ENCODE measurements at places on chromosomes 12 and 14.

GRCh38 chr14:31206536-31207286 lies 882 bp downstream of the HECTD1 start:
- no peak for DNase-seq

DNA sequence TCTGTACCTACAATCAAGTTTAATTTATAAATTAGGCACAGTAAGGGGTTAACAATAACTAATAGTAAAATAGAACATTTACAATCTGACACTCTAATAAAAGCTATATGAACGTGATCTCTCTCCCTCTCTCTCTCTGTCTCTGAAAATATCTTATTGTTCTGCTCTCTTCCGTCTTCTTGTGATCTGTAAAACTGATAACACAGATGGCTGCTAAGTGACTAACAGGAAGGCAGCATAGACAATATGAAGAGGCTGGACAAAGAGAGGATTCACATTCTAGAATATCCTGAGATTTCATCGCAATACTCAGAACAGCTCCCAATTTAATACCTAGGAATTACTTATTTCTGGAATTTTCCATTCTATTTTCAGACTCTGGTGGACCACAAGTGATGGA lies 827.2 kb downstream of the FLRT2 start:
- no peak for DNase-seq

- no peak for DNase-seq
Observed at GRCh38 chr12:123494124-123494851, 36.3 kb downstream of the SNRNP35 start.

- no peak for DNase-seq
Observed at GRCh38 chr14:101562659-101563351, 1.5 kb downstream of the DIO3 start.

DNA sequence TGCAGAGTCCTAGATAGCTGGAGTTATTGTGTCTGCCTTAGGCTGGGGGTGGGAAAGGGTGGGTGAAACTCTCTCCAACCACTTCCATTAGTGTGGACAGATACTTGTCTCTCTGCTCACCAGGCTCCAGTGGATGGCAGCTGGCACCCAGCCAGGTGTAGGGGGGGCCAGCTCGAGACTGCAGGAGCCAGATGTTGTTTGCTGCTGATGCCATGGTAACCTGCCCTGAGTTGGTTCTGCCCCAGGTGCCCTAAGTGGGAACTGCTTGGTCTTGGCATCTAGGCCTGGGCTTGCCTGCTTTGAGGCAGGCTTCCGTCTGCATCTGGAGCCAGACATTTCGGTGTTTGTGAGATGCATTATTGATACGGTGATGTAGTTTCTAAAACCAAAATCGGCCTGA lies 82.2 kb downstream of the ADCK1 start:
- no peak for DNase-seq

GRCh38 chr14:67395086-67395875 lies 16.7 kb downstream of the PLEK2 start:
- DNase-seq = no peak

DNA sequence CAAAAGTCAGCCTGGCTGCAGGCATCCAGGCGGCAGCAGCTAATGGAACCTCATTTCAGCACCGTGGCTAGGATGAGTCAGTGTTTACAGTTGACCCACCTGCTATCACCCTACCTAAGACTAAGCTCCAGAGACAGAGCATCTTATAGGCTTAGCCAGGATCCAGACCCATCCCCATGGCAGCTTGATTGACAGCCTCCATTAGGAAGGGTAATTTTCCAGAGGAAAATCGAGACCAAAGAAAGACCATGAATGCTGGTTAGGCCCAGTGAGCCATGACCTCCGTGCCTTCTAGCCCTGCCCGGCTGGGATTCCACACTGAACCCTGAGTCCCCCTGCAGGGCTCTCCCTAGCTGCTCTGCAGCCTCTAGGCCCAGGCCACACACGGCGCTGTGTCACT lies 38.7 kb downstream of the TUNAR start:
- DNase-seq = no peak

GRCh38 chr14:65487783-65488494 lies 75.4 kb downstream of the FUT8 start:
- no peak for DNase-seq

- no peak for DNase-seq
Observed at GRCh38 chr14:32286602-32287001, 42.5 kb upstream of the AKAP6 start.

- DNase-seq = no peak
Observed at GRCh38 chr12:103755425-103755824, 85.6 kb downstream of the NT5DC3 start.

- DNase-seq = no peak
Observed at GRCh38 chr12:21607701-21608100, 3.1 kb upstream of the GYS2 start.

- DNase-seq = no peak
Observed at GRCh38 chr14:101428409-101428808, 132.9 kb upstream of the DIO3 start.

- DNase-seq = no peak
Observed at GRCh38 chr14:23402296-23403138, 5.6 kb downstream of the MYH6 start.

DNA sequence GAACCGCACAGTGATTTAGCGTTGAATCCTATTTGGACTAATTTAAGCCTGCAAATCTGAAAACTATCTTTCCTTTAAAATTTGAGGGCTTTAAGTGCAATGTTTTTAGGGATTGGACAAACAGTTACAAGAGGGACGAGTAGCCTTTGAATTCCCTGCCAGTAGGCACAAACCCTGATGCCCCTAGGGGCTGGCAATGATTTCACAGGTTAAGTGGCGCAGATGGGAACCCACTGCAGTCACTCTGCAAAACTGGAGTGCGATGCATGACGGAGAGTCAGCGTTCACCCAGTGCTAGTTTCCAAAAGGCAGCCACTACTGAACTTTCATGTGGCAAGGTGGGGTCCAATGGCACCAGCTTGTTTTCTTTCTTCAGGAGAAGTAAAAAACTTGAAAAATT lies 99.4 kb upstream of the FRMD6 start:
- no peak for DNase-seq

GRCh38 chr14:65826946-65827345 lies 414.4 kb downstream of the FUT8 start:
- no peak for DNase-seq

DNA sequence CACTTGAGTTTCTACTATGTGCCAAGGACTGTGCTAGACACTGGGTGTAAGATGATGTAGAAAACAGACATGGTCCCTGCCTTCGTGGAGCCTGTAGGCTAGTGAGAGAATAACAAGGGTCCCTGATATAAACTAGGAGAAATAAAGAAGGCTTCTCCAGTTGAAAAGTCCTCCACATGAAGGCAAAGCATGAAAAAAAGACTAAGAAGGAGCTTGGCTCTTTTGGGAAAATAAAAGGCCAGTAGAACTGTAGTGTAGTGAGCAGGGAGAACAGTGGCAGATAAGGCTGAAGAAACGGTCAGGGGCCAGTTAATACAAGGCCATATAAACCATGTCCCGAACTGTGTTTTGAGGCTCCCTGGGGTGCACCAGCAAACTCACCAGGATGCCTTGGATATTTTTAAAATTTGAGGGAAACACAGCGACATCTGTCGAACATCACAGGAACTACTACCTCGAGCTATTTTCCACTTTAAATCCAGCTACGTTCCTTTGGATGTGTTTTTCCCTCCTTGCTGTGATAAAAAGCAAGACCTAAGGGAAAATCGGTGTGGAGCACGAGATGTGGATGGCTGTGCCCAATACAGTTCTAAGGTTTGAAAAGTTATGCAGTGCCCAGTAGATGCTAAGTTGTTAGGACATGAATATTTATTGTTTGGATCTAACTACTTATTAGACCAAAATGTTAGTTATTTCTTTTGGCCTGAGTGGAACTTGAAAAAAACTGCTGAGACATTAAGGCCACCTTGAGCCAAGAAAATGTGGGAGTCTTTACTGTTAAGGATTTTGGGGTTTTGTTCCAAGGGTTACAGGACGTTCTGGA lies 8.5 kb upstream of the CFL2 start:
- DNase-seq = peak; percentile 36

DNA sequence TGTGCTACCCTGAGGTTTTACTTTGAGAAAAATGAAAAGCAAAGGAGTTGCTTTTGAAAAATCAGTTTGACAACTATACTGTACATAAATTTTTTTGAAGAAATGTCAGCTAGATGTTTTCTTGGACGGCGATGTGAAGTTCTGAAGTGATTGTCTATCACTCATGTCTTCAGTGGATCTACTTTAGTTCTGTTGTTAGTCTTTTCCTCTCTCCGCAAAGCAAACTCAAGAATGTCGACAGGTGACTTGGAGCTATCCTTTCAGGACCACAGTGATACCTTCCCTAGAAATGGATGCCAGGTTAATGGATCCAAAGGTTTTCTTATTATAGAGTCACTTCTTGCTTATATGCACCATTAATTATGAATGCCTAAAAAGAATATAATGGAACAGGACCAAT lies 1.2 kb downstream of the PTPRO start:
- no peak for DNase-seq

DNA sequence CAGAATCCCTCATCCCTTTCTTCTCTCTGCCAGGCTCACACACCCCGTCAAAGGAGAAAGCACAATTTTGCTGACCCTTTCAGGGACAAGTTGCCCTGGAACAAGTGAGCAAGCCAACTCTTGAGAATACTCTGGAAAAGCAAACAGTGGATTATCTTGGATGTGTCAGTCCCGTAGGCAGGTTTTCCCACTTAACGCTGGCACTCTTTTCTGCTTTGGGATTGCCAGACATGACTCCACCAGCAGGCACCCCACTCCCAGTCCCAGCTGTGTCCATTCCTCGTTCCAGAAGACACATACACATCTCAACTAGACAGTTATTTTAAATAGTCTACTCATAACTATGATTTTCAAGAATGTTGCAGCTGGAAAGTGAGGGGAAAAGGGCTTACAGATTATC lies 145.5 kb upstream of the CDKN3 start:
- DNase-seq = no peak

GRCh38 chr12:11578461-11578993 lies 70.9 kb upstream of the ETV6 start:
- no peak for DNase-seq

GRCh38 chr12:121801595-121802484 lies 2.0 kb upstream of the SETD1B start:
- DNase-seq = peak; percentile 39

Data from hippocampal formation (tissue), 2 donors.